ENCODE measurements at places on chromosomes 3 and 15. TPM values are rescaled to one million over a fixed set of nuclear protein-coding genes. Genes with fewer than 3 reads are reported as not detected.

- DNase-seq, result no peak
Measured at GRCh38 chr3:41836360-41837134, 125.4 kb downstream of the ULK4 start.

DNA sequence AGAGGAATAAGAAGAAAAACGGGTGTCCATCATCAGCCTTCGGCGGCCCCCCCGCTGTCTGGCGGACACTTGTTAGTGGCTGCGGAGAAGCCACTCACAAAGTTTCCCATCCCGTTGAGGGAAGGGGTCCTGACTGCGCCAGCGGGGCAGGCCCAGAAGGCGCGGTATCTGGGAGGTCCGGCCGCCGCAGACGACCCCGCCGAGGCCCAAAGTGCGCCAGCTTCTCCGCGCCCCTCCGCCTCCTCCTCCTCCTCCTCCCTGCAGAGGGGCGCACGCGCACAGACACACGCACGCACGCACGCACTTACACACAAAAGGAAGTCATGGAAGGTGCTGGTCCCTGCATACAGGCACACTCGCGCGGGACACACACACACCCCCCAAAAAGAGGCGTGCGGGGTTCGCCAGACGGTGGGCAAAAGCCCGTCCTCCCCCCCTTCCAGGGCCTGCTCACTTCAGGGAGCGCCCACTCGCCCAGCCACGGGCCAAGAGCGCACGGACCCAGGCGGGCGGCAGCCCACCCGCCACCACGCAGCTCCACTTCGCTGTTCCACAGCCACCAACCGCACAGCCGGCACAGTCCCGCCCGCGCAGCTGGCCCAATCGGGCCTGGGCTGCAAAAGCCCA lies 18.0 kb downstream of the ZNF148 start:
- no peak for DNase-seq

GRCh38 chr3:169758359-169758994 lies 6.4 kb downstream of the TERC start:
- DNase-seq, result no peak

- DNase-seq, result no peak
Measured at GRCh38 chr3:52535411-52536111, 844 bp upstream of the UQCC5 start.

- no peak for DNase-seq
Measured at GRCh38 chr3:33729993-33730392, 11.9 kb upstream of the CLASP2 start.

DNA sequence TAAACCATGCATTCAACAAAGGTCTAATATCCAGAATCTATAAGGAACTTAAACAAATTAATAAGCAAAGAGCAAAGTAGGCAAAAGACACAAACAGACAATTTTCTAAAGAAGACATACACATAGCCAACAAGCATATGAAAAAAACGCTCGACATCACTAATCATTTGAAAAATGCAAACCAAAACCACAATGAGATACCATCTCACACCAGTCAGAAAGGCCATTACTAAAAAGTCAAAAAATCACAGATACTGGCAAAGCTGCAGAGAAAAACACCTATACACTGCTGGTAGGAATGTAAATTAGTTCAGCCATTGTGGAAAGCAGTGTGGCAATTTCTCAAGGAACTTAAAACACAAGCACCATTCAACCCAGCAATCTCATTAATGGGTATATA lies 53.8 kb downstream of the FSIP1 start:
- no peak for DNase-seq

DNA sequence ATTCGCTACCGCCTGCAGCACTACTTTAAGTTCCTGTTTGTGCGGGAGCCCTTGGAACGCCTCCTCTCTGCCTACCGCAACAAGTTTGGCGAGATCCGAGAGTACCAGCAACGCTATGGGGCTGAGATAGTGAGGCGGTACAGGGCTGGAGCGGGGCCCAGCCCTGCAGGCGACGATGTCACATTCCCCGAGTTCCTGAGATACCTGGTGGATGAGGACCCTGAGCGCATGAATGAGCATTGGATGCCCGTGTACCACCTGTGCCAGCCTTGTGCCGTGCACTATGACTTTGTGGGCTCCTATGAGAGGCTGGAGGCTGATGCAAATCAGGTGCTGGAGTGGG lies 995 bp downstream of the CHST14 start:
- no peak for DNase-seq

DNA sequence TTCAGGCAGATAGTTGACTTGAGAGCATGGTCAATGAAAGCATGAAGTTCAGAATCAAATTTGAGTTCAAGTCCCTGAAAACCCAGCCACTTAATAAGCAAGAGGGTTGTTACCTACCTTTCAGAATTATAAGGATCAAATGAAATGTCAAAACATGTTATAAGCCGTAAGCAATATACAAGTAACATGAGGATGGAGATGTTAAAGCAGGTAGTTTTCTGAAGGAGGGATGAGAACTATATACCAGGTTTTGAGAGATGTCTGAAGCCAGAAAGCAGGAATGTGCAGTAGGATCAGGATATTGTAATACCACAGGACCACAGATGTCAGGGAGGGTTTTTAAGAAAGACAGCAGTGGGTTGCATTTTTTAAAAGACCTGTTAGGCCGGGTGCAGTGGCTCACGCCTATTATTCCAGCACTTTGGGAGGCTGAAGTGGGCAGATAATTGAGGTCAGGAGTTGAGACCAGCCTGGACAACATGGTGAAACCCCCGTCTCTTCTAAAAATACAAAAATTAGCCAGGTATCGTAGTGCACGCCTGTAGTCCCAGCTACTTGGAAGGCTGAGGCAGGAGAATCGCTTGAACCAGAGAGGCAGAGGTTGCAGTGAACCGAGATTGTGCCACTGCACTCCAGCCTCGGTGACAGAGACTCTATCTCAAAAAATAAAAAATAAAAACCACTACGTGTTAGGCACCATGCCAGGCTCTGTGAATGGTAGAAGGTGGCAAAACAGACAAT lies 6.9 kb upstream of the EIF3J start:
- no peak for DNase-seq

- no peak for DNase-seq
Measured at GRCh38 chr3:72891053-72891855, 3.4 kb downstream of the GXYLT2 start.

DNA sequence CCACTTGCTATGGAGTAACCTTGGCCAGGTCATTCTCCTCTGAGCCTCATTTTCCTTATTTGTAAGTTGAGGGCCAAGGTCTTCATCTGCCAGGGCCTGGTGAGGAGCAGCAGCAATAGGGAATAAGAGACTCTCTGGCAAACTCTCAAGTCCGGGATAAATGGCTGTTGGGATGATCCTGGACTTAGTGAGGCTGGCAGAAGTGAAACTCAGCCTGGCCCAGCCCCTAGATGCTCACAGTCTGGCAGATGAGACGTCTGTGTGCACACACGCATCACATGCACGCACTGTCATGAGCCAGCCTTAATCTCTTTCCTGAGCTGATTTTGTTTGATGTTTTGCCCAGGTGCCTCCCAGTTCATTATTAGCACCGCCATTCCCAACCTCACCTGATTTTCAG lies 26.8 kb downstream of the SLC6A6 start:
- DNase-seq, result no peak

DNA sequence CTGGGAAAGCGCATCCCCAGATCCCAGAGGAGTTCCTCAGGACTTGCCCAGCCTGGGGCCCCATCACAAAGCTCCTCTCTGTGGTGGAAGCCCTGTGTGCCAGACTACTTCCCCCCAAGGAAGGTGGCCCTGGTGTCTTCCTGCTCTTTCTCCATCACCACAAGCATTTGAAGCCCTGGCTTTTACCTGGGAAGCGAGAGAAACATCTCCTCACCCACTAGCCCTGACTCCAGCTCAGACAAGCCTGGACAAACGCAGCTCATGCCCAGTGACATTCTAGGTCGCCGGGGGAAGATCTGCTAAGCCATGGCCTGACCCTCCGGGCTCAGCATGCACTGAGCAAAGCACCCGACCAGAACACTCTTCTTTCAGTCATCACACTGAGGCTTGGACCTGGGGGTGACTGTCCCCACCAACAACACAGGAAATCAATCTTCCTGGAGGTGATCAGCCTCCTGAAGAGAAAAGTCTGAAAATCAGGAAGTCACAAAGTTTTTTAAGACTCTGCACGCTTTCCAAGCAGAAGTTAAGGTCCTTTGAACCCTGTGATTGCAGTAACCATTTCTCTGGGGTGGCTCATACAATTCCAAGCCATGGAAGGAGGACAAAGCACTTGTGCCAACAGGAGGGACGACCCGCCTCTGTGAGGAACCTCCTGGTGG lies 40.8 kb downstream of the KLHL25 start:
- no peak for DNase-seq

GRCh38 chr3:69087030-69087791 lies 2.5 kb downstream of the ARL6IP5 start:
- DNase-seq, result no peak

DNA sequence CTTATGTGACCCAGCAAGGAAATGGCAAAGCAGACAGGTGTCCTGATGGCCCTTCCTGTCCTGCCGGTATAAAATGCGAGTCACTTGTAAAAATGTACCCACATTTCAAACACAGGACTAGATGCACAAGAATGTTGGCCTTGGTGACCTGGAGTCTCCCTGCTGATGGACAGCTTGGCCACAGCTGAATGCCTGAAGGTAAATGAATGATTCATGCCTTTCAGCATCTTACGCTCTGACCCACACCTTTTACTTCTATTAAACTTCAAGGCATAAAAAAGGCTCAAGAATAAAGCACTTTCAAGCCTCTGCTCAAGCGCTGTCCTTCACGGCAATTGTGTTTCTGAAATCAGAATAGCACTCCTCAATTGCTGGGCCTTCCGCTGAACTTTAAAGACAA lies 228.0 kb upstream of the SLCO3A1 start:
- DNase-seq, result no peak

DNA sequence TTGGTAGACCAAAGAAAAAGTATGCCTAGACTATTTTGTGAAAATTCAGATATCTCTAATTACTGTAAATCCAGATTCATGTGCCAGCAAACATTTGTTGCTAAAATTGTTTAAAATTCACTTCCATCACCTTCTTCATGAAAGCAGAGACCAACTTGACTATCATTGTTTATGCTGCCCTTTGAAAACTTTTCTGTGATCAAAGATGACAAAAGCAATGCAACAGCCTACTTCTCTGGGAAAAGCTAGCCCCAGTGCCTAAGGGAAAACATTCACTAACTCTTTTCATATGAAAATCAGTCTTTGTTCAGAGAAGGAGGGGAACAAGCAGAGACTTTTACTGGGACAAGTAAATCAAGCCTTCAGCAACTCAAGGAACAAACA lies 178.0 kb upstream of the P2RY1 start:
- no peak for DNase-seq

- DNase-seq, result peak; percentile 25
Measured at GRCh38 chr3:48194446-48195071, 6.3 kb upstream of the CDC25A start.

DNA sequence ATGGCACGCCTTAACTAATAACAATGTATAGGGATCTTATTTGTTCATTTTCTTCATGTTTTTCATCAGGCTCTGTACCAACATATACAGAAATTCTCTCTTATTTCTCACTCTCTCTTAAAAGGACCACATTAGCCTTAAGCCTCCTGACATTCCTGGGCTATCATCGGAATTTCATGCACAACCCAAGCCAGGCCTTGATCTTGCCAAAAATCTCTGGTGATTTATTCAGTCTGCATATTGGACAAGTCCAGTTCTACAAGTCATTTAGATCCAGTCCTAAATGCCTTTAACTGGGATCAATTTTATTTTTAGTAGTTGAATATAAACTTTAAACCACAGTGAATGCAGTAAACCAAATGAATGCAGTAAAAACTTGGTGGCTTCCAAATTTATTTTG lies 385.4 kb downstream of the MECOM start:
- DNase-seq, result no peak

DNA sequence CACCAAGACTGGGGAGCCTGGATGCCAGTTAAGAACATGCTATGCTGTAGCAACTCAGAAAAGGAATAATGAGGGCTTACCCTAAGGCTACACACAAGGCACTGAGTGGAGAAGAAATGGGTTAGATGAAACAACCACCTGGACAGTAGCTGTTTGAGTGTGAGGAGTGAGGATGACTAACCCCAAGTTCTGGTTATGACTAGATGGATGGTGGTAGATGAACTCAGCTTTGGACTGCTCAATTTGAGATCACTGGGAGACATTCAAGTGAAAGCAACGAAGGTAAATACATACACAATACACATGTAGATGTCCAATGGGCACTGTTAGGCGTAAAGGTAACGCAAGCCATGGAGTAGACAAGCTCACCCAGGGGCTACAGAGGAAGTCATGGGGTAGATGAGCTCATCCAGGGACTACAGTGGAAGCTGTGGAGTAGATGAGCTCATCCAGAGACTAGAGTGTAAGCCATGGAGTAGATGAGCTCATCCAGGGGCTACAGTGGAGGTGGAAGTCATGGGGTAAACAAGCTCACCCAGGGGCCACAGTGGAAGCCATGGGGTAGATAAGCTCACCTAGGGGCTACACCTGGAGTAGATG lies 98.3 kb downstream of the ANO10 start:
- DNase-seq, result no peak

- no peak for DNase-seq
Measured at GRCh38 chr3:139934613-139935015, 371 bp upstream of the CLSTN2 start.

DNA sequence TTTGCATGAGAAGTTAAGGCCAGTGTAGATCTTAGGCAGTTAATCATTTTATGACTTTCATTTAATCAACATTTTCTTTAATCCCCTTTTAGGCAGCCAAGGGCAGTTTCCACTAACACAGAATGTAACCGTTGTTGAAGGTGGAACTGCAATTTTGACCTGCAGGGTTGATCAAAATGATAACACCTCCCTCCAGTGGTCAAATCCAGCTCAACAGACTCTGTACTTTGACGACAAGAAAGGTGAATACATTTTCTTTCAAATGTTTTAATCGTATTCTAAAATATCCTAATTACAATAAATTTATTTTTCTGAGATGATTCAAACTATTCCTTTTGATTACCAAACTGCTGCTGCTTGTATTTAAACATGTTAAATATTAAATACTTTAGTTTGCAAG lies 843.2 kb downstream of the CADM2 start:
- DNase-seq, result no peak

DNA sequence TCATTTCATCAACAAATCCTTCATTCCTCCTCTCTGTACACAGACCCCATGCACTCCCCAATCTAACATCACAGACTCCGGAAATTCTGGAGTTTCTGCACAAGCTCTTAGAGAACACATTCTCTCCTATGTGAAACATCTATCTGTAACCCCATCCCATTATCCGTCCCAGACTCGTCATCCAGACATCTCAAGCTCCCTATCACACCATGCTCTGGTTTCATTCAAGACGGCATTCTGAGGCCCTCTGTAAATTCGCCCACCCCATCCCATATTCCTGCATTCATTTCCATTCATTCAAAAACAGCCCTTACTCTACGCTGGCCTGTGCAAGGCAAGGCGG lies 575 bp downstream of the LEO1 start:
- DNase-seq, result no peak

GRCh38 chr3:51585197-51585596 lies 46.7 kb downstream of the RAD54L2 start:
- DNase-seq, result no peak

GRCh38 chr3:12708584-12709192 lies 44.8 kb upstream of the RAF1 start:
- DNase-seq, result no peak

GRCh38 chr15:41566121-41566885 lies 7.3 kb downstream of the TYRO3 start:
- DNase-seq, result no peak

- no peak for DNase-seq
Measured at GRCh38 chr3:111595232-111595631, at the start of gene ZBED2. ZBED2 (minus strand) TSS chr3:111595346; CDS start chr3:111594201, 1,145 bp downstream.

Gene GABRA5
- total RNA-seq, result not detected

Gene PLAAT1
- total RNA-seq, result 5.2 TPM

Gene TAGLN3
- 0.76 TPM for total RNA-seq

Gene P2RY12
- total RNA-seq, result not detected

Gene TMEM40
- not detected for total RNA-seq

Gene NEDD4
- total RNA-seq, result 39.3 TPM

Gene RHCG
- not detected for total RNA-seq

Gene NMNAT3
- 0.68 TPM for total RNA-seq

Measured in glomerular endothelial cell (primary cell).